IMR-90 (cell line): ENCODE measurements at places on chromosomes 5 and 9. TPM values are rescaled to one million over a fixed set of nuclear protein-coding genes. Genes with fewer than 3 reads are reported as not detected.

DNA sequence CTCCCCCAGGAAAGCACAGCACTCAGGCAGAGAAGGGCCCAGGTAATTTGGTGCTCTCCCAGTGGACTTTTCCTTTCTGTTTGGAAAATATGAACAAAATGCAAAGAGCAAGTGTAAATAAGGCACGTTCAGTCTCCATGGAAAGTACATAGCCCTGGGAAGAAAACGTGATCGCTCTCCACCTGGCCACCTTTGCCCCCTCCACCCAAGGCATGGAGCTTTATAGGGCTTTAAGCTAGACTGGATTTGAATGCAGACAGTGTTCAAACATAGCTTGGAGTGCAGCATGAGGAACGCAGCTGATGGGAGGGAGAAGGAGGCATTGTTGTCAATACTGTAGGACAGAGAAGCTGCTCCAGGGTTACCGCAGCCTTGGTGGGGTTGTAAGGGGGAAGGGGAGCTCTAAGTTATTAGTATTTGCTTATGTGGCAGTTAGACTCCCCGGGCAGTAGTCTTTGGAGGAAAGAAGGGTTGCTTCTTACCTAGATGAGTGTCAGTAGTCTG lies 500.2 kb downstream of the SPOCK1 start:
- DNase-seq = no peak

Gene RNF180
- 0.36 and 0.56 TPM in 2 replicates for total RNA-seq

- no peak for DNase-seq
These were observed 37.9 kb downstream of the LNPEP start for GRCh38 chr5:96973532-96974401.

Gene SPINK5
- total RNA-seq = not detected in 2 replicates

DNA sequence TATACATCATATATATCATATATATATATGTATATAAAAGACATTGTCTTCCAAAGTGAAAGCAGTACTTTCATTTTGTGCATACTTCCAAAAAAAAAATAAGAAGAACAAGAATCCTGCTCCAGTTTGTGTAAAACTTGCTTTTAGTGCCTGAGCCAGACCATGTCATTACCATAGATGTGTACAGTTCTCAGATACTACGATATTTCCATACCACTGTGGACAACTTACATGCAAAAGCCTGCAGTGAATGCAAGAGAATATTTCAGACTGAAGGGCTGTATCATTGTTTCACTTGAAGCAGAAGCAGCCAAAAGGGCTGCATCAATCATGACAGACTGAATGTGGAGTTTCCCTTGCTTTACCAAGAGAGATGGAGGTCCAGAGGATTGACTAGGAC lies 72.6 kb upstream of the CYLC2 start:
- DNase-seq = no peak

Gene GRHPR
- 173 and 191 TPM in 2 replicates for total RNA-seq

GRCh38 chr9:103804077-103804735 lies 289.9 kb upstream of the SMC2 start:
- DNase-seq = no peak

- peak; percentile 76 for DNase-seq
These were observed 286.2 kb downstream of the ACTL7B start for GRCh38 chr9:108569624-108570023.

Gene PCDHGA8
- total RNA-seq = 2.0 and 2.2 TPM in 2 replicates

Gene SPEF2
- 2.3 and 2.5 TPM in 2 replicates for total RNA-seq
